ENCODE measurements at places on chromosomes 2 and 18.
A peak's percentile ranks its signal among the peaks of the same experiment; 100 is the strongest.

GRCh38 chr18:40357536-40357935, 1597.5 kb upstream of the PIK3C3 start:
- no peak for DNase-seq

DNA sequence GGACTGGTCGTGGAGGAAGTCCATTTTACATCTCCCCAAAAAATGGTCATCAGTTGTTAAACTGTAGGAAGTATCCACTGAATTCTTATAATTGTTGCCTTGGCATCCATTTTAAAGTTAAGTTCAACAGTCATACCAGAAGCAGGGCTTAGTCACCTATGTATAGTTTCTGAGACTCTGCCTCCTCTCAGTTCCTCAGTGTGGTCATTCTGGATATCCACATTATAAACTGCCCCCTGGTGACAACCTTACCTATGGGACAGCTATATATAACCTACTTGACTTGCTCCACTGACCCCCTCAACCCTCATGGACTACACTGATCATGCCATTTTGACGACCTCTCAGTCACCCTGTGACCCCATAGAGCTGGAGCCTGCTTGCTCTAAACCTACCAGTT, 617.0 kb downstream of the LRP1B start:
- no peak for DNase-seq

- peak; percentile 16 for DNase-seq
These were observed 5.5 kb downstream of the SYT4 start for GRCh38 chr18:43271593-43272432.

DNA sequence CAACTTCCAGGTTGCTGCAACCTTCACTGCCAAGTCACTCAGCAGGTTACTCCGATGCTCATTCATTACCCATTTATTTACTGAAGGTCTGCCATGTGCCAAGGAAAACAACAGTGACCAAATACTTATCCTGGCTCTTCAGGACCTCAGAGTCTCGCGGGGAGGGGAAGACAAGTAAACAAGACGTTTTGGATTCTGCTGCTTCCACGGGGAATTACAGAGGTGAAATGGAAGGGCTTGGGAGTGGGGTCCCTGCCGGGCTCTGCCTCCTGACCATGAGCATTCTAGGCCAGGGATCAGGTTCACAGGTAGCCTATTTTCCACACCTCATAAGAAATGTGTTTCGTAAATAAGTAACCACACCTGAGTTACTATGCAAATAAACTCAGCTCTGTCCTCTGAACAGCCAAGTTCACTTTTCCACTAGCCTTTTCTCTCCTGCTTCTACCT, 68.1 kb downstream of the CLHC1 start:
- no peak for DNase-seq

DNA sequence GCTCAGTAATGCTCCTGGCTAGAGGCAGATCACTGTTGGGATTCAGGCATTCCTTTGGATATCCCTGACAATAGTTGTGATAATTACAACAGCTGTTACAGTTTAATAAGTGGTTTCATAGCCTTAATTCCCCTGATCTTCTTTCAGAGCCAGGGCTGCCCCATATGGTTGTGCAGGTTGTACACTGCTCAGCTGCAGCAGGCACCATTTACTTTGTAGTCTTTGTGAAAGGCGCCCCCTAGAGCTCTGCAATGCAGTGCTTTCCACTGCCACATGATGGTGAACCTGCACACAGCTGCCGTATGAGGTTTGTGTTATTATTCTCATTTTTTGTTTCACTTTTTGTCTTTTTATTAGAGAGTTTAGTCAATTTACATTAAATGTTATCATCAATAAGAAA, 239.1 kb downstream of the KCNS3 start:
- no peak for DNase-seq

- no peak for DNase-seq
These were observed 731.7 kb upstream of the ID2 start for GRCh38 chr2:7950035-7950612.

DNA sequence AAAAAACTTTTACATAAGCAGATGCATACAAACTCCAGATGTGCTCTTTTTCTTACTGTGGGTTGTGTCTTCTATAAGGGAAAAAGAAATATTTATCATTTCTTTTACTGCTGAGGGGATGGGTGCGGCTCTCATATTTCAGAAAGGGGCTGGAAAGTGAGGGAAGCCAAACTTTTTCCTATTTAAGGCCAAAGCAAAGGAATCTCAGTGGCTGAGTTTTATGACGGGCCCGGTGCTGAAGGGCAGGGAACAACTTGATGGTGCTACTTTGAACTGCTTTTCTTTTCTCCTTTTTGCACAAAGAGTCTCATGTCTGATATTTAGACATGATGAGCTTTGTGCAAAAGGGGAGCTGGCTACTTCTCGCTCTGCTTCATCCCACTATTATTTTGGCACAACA, at the start of gene COL3A1:
Gene COL3A1 (plus strand): TSS at position 210 of the 400 bp plus-strand sequence. CDS start 117 bp downstream, at position 327.
- DNase-seq: no peak

DNA sequence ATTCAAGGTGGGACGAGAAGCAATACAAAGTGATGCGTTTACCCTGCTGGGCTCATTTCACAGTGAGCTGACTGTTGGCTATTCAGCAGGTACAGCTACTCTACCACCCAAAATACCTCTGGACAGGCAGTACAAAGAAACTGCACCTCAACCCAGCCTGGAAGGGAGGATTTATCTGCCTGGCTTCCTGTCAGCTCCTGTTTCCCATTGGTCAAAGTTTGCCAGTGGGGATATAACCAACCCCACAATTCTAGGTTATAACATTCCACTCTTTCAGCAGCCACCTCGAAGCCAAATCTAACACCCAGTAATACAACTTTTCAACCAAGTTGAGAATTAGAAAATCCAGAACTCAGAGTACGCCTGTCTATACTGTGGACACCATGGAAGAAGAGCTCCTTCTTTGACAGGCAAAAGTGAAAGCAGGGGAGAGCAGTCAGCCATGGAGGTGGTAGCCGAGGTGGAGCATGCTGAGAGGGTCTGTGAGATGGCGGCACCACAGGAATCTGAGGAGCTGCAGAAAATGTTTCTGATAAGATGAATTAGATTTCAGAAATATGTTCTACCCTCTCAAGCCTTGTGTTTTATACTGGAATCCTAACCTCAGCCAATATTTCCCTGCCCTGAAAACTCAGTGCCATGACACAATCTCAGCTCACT, 10.8 kb downstream of the DUSP19 start:
- no peak for DNase-seq

DNA sequence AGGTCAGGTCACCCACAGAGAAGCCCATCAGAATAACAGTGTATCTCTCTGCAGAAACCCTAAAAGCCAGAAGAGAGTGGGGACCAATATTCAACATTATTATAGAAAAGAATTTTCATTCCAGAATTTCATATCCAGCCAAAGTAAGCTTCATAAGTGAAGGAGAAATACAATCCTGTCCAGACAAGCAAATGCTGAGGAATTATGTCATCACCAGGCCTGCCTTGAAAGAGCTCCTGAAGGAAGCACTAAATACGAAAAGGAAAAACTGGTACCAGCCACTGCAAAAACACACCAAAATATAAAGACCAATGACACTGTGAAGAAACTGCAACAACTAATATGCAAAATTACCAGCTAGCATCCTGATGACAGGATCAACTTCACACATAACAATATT, 260.0 kb upstream of the KYNU start:
- no peak for DNase-seq

DNA sequence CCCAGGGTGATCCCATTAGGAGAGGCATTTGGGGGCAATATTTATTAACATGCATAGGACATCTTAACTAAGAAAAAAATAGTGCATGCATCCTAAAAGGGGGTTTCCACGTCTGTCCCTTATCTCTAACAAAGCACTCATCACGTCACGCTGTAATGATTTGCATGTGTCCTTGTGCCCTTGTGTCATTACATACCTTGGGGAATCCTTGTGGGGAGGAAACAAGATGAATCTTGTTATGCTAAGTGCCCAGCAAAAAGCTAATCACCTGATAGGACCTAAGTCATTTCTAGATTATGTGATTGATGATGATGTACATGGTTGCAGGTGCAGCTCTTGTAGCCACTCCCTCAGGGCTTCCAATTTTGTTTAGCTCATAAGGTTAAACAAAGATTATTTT, 250.9 kb downstream of the FBXO15 start:
- no peak for DNase-seq

DNA sequence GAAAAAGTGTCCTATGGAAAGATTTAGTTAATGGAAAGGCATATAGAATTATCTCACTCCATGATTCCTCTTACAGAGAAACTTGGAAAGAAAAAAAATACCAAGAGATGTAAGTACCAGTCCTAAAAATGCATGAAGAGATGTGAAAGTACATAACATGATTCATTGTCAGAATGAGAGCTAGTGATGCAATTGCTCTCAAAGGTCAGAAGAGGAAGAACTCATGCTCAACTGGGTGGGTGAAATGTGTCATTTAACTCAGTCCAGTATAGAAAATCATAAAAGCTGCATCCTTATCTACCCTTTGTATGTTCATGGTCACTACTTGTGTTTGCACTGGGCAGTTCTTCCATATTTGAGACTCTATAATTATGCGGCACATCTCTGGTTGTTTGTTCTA, 300.0 kb upstream of the PIK3C3 start:
- DNase-seq: no peak

- DNase-seq: no peak
These were observed 32.0 kb downstream of the PKDCC start for GRCh38 chr2:42079737-42080287.

GRCh38 chr18:65498605-65499004, 252.2 kb upstream of the CDH7 start:
- no peak for DNase-seq

GRCh38 chr2:174247474-174248186, 702 bp downstream of the OLA1 start:
- DNase-seq: no peak

- DNase-seq: no peak
These were observed 15.4 kb downstream of the PPM1B start for GRCh38 chr2:44184106-44184505.

GRCh38 chr2:148184976-148185375, 164.1 kb downstream of the MBD5 start:
- DNase-seq: no peak

DNA sequence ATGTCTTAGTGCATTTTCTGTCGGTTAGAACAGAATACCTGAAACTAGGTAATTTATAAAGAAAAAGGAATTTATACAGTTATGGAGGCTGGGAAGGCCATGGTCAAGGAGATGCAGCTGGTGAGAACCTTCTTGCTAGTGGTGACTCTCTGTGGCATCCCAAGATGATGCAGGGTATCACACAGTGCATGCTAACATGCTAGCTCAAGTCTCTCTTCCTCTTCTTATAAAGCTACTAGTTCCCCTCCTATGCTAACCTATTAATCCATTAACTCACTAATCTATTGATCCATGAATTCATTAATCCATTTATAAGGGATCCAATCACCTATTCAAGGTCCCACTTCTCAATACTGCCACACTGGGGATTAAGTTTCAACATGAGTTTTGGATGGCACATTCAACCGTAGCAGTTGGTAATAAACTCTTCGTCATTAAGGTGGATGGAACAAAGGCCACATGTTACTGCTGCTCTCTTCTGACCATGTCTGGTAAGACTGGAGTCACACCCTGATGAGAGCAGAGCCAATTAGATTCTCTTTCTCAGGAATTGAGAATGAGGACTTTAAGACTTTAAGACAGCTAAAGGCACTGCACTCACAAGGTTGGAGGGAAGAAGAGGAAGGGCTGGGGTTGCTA, 211.6 kb upstream of the SMAD7 start:
- DNase-seq: no peak

DNA sequence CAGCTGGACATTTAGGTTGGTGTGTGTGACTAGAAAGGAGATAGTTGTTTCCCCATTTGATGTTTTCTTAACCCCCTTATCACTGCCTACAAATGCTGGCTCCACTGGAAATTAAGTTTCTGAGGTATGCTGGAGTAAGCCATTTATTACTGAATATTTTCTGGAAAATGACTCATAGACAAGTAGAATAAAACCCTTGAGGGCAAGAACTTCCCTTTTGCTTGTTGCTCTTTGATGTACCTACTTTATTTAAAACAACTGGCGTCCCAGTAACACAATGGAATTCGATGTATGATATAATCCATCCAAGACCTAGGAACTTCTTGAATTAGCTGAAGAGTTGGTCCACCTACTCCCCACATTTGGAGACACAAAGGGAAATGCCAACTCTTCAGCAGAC, 33.3 kb upstream of the SESTD1 start:
- no peak for DNase-seq

DNA sequence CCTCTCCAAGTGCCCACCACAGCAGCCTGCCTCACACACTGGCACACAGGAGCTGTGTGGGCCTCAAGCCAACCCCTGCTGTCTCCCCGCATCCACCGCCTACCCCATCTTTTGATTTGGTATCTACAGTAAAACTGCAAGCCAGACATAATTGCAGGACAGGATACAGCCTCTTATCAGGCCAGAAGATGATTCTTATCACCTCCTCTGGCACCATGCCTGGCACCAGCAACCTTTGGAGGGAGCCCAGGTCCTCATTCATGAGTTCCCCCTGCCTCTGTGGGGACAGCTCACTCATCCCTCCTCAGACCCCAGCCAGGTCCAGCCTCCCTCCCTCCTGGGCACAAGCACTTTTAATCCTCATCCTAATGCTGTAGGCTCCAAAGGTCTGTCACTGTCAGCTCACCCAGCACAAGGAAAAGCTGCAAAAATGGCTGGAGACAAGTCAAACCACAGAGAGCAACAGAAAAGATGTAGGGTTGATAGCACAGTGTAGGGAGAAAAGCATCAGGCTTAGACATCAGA, 9.7 kb downstream of the RAB11FIP5 start:
- DNase-seq: no peak

- DNase-seq: no peak
These were observed 635.8 kb downstream of the DSC3 start for GRCh38 chr18:30406728-30407127.

DNA sequence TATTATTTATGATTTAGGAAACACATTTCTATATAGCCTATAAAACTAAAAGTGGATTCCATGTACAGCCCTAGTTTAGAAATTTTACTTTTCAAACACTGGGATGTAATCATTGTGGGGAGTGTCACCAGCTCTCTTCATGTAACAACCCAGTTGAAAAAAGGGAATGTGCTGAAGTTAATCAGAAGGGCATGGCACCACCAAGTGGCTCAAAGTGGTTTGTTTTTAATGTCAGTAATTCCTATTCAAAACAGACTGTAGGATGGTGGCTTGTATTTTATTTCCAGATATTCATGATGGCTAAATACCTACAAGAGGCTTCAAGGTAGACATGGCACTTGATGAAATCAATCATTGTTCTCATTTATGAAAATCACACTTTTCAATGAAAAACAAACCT, 58.1 kb upstream of the TMEM182 start:
- DNase-seq: no peak

DNA sequence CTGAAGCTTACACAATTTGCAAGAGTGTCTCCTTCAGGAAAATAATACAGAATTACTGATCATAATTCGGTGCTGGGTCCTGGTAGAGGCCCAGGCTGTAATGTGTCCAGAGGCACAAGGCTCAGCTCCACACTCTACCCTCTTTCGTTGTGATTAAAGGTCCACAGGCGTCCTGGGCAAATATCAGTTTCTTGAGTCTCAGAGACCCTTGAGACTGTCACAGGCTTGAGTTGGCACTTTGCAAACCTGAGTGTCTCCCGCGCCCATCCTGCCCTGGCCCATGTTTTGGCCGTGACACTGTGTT, 46.9 kb upstream of the SMAD7 start:
- no peak for DNase-seq

Data from NCI-H1105 (cell line).